RPMI7951 (cell line): ENCODE measurements at places on chromosomes 13 and 19. TPM values are rescaled to one million over a fixed set of nuclear protein-coding genes. Genes with fewer than 3 reads are reported as not detected.
A peak's percentile ranks its signal among the peaks of the same experiment; 100 is the strongest.

DNA sequence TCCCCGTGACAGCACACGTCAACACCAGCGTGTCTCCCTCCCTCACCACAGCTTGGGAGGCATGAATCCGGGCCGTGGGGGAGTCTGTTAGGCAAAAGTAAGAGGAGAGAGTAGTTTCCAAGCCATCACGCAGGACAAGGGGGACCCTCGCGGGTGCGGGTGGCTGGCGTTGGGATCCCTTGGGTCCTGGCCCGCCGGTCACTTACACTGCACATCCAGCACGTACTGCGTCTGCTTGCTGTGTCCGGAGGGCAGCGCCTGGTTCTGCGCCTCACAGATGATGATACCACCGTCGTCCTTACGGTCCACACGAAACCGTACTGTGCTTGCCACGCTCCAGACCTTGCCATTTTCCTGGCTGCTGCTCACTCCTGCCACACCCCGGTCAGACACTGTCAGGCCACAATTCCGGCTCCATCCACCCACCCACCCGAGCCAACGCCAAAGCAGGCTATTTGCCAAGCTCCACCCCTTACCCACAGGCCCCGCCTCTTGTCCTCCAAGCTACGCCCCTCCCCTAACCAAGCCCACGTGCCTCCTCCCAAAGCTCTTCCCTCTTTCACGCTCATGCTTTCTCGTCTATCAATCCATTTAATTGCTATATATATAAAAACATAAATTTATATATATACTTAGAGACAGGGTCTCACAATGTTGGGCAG lies 6.6 kb upstream of the ZNF428 start:
- no peak for DNase-seq

DNA sequence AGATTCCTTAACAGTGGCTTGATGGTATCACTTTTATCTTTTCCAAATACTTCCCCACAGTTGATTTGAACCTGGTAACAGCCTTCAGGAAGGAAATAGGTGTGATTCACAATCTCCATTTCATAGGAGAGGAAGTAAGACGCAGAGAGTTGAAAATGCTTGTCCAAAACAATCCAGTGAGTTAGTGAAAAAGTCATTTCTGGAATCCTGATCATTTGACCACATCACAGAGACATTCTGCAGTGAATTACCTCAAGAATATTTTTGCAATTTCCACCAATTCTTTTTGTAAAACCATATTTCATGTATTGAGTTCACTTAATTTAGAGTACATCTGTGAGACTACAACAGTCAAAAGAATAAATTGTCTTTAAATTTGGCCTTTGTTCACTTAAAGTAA lies 292.8 kb downstream of the DCLK1 start:
- peak; percentile 10 for DNase-seq

DNA sequence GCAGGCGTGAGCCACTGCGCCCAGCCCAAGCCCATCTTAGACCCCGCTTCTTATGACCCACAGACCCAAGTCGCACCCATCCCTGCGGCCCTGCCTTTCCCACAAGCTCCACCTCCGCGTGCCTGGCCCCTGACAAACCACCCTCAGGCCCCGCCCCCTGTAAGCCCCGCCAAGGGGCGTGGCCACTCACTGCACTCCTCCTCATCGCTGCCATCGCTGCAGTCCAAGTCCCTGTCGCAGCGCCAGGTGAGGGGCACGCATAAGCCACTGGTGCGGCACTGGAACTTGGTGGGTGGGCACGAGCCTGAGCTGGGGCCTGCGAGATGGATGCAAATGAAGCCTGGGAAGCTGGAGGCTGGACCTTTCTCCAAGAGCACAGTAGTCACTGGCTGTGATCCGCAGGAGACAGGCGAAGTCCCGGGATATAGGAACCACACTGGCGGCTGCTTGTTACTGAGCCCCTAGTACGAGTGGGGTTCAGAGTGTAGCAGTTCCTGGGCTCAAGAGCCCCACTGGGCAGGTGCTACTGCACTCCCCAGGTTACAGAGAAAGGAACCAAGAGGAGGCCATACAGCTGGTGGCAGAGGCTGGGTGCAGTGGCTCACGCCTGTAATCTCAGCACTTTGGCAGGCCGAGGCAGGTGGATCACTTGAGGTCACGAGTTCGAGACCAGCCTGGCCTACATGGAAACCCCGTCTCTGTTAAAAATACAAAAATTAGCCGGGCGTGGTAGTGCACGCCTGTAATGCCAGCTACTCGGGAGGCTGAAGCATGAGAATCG lies 3.1 kb downstream of the CD320 start:
- DNase-seq = no peak

- no peak for DNase-seq
These were observed 81.8 kb downstream of the SPRY2 start for GRCh38 chr13:80259159-80259558.

- no peak for DNase-seq
These were observed 52.5 kb downstream of the PDS5B start for GRCh38 chr13:32638739-32639138.

GRCh38 chr19:4695224-4695731 lies 25.1 kb upstream of the MYDGF start:
- no peak for DNase-seq

- DNase-seq = no peak
These were observed 1.8 kb downstream of the PTGER1 start for GRCh38 chr19:14473073-14473977.

DNA sequence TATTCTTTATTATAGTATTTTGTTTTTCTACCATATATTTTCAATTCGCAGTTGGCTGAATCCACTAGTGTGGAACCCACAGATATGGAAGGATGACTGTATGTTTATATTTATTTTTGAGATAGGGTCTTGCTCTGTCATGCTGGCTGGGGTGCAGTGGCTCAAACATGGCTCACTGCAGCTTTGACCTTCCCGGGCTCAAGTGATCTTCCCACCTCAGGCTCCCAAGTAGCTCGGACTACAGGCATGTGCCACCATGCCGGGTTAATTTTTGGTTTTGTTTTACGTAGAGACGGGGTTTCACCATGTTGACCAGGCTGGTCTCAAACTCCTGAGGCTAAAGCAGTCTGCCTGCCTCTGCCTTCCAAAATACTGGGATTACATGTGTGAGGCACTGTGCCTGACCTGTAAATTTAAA lies 9.6 kb downstream of the SLC35E1 start:
- DNase-seq = no peak

GRCh38 chr13:30289533-30289932 lies 17.8 kb downstream of the KATNAL1 start:
- DNase-seq = no peak

- no peak for DNase-seq
These were observed 29.3 kb upstream of the GRTP1 start for GRCh38 chr13:113393226-113393562.

DLL3 gene
- 0.72 and 1.5 TPM in 2 replicates for total RNA-seq

TEX29 gene
- not detected in 2 replicates for total RNA-seq

MCF2L gene
- total RNA-seq = 4.8 and 7.2 TPM in 2 replicates

ZNF98 gene
- total RNA-seq = 0.60 and 1.1 TPM in 2 replicates

SLC46A3 gene
- 7.6 and 8.4 TPM in 2 replicates for total RNA-seq

IL12RB1 gene
- total RNA-seq = 2.3 and 4.3 TPM in 2 replicates

KCNK6 gene
- total RNA-seq = 0.12 and 0.29 TPM in 2 replicates
